ENCODE measurements at places on chromosomes 1 and 21.
A peak's percentile ranks its signal among the peaks of the same experiment; 100 is the strongest.

- DNase-seq, result no peak
These were observed 6.5 kb upstream of the TRAPPC10 start for GRCh38 chr21:44005593-44005992.

DNA sequence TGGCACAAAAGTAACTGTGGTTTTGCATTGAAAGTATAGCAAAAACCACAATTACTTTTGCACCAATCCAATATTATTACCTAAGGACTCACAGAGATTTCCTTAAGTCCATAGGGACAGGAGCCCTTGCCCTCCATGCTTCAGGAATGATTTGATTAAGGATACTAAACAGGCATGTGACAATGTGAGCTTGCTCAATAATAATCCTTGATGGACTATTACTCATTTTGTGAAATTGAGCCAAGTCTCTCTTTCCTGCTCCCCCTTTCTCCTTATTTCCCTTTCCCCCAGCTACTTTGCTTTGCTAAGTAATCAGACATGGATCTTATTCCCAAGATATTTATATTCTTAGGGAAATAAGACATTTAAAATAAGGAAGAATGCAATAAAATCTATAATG lies 21.6 kb upstream of the RGL1 start:
- DNase-seq, result no peak

GRCh38 chr1:192592517-192592916 lies 16.9 kb downstream of the RGS1 start:
- DNase-seq, result no peak

DNA sequence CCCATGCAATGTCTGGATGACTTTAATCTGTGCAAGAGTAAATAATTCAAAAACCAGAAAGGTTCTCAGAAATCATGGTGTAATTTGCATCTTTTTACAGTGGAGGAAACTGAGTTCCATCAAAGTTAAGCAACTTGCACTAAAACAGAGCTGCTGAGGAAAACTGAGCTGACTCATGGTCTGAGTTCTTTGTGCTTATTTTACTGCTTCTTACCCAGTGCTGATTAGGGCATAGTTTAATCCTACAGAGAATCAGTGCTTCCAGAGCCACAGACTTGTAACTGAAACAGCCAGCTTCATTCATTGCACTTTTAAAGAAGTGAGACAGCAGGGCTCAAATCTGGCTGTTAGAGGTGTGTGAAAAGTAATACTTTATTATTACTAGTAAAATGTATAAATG lies 10.9 kb upstream of the RWDD3 start:
- peak; percentile 7 for DNase-seq

GRCh38 chr1:9194024-9194423 lies 40.5 kb upstream of the H6PD start:
- DNase-seq, result no peak

- DNase-seq, result peak; percentile 74
These were observed at the start of gene ZBTB18 for GRCh38 chr1:244050835-244051444. Gene ZBTB18, plus strand, starts transcription at chr1:244051283. Its CDS starts 149 bp downstream, at chr1:244051432.

GRCh38 chr1:64923294-64923718 lies 43.0 kb downstream of the JAK1 start:
- no peak for DNase-seq

GRCh38 chr1:75794382-75794781 lies 2.3 kb upstream of the MSH4 start:
- DNase-seq, result no peak

DNA sequence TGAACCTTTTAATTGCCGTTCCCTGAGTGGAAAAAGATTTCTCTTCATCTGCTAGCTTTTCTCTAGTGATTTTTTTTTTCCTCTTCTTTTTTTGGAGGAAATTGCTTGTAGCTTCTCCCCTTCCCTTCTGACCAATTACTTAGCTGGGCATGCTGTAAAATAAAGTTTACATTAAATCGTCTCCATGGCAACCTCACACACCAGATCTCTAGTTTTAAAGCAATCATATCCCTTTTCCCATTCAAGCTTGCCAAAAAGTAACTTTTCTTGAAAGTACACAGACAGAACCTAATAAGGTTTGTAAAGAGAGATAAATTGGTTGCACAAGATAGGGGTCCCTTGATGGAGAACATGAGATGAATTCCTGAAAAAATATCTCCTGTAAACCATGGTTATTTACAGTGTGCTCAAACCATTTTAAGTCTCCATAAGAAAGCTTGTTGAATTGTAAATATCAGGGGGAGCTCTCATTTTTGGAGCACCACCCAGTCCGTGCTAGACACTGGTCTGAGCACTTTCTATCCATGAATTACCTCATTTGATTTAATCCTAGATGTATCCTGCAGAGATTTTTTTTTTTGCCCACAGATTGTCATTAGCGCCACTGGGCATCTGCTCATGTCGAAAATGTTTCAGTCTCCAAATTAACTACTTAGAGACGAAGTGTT lies 32.6 kb upstream of the HTR1D start:
- DNase-seq, result no peak

GRCh38 chr1:223183268-223183862 lies 40.3 kb upstream of the TLR5 start:
- DNase-seq, result no peak

DNA sequence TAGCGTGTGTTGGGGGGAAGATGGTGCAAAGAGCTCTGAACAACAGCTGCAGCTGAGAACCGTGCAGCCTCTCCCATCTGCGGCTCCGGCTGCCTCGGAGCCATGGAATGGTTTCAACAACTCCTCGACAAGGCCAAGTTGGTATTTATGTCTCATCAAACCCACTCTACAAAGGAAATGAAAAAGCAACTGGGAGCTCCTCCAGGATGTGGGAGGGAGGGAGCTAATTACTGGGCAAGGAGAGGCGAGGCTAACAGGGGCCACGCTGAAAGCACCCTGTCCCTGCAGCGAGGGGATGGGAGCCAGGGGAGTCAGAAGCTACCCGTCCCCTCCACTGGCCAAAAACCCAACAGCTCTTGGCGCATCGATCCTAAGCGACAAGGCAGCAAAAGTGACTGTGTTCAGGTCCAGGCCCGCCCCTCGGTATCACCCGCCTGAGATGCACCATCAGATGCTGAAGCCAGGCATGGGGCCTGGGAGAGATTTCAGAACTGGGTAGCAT lies 63.1 kb downstream of the ACOT7 start:
- no peak for DNase-seq

DNA sequence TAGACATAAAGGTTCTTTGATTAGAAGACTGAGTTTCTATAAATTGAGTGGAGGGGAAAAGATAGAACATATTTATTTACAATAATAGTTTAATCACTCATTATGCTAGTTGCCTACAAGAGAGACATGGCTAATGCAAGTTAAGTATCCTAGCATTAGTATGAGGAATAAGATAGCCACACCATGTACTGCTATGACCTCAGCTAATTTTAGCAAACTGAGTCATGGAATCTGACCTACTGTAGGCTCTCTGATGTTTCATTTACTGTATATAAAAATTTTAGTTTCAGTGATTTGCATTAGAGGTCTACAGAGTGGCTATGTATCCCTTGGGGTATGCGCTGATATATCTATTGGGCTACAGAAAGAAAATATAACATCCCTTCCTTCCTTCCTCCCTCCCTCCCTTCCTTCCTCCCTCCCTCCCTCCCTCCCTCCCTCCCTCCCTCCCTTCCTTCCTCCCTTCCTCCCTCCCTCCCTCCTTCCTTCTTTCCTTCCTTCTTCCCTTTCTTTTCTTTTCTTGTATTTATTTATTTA lies 5.8 kb downstream of the AGL start:
- DNase-seq, result no peak

DNA sequence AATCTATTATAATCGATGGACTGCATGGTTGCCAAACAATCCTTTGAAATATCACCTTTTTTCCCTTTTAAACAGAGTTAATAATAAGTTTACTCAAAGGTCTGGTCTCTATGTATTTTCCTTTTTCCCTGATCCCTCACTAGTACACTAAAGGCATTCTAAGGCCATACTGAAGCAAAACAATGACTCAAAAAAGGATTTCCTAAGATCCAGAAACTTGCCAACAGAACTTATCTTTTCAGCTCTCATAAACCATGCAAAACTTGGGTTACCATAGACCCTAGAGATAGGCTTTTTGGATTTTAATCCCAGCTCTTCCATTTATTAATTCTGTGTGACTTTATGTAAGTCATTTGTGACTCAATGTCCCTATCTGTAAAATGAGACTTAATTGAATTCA lies 77.1 kb downstream of the IFI44 start:
- no peak for DNase-seq

DNA sequence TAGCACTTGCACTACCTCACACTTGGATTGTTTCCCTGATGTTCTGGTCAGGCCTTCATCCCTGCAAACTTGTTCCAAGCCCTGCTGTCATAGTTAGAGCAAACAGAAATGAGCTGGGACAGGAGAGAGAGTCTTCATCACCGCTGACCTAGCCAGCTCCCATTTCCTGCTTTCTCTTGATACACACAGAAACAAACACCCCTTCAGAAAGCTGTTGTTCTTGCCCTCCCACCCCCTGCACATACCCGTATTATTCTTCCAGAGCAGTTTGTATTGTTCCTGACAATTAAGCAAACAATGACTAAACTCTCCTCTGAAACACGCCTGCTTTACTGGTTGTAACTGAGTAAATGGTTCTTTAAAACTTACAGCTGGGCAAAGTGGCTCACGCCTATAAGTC lies 2.9 kb upstream of the SYT2 start:
- DNase-seq, result no peak

DNA sequence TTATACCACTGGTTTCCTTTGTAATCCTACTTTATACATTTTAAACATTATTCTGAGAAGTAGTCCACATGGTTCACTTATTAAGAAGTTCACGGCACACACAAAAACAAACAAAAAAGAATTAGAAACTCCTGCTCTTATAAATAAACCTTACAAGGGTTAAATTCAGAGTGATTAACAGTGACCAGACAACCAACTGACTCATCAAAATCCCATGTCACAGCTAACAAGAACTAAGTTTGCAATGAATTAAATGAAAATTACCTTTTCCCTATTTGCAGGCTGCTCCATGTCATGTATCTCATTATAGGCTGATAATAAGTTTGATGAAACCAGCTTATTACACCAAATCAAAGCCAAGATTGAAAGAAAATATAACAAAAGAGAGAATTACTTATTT lies 77.5 kb downstream of the PUM1 start:
- DNase-seq, result no peak

DNA sequence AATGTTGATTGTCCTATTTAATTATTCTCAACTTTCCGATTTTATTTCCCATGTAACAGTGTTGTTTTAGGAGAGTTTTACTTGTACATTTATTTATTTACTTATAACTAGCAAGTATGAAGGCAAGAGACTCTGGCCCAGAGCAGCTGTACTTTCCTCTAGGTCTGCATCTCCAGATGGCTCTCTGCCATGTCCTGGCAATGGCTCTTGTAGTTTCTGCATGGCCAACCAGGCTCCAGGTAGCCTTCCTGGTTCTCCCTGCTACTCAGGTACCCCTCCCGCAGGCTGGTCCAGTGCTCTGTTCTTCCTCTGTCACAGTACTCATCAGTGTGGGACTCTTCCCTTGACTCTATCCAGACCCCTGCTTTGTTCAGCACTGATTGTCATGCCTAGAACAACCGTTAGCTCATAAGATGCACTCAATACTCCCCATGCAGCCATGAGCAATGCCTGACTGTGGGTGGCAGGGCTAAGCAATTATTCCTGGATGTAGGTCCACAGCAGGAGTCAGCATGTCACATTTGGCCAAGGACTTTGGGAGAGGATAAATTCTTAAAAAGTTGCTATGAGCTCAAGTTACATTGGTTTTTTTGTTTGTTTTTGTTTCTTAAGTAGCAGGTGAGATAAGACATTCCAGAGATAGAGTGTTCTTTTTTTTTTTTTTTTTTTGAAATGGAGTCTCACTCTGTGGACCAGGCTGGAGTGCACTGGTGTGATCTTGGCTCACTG lies 10.9 kb upstream of the IL20 start:
- DNase-seq, result no peak

DNA sequence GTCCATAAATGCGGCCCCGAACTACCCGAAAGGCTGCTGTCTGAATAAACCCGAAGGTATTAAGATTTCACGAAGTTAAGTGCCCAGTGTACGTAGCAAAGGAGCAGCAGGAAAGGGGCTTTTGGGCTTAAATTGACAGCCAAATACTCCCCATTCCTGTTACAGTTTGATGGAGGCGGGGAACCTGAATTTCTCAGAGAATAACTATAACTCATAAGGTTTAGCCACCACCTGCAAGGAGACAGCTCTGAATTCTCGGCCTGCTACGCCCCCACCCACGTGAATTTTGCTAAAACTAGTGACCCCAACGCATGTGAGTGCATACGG lies 5.2 kb downstream of the GFI1 start:
- DNase-seq, result no peak

DNA sequence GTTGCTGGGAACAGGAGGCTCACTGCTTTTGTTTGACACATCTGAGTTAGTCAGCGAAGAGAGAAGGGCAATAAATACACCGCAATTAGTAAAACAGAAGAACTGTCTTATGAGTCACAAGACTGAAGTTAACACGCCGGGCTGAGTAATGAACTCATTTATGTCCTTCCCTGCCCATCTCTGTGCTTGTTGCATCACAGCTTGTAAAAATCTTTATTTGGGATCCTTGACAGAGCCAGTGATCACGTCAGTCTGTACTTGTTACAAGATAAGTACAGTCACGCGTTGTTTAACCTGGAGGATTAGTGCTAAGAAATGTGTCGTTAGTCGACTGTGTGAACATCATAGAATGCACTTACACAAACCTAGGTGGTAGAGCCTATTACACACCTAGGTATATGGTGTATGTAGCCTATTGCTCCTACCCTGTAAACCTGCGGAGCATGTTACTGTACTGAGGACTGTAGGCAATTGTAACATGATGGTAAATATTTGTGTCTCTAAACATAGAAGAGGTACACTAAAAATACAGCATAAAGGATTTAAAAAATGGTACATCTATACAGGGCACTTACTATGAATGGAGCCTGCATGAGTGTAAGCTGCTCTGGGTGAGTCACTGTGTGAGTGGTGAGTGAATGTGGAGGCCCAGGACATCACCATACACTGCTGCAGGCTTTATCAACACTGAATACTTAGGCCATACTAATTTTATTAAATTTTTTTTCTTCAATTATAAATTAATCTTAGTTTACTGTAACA lies 272.2 kb downstream of the TNR start:
- DNase-seq, result no peak

DNA sequence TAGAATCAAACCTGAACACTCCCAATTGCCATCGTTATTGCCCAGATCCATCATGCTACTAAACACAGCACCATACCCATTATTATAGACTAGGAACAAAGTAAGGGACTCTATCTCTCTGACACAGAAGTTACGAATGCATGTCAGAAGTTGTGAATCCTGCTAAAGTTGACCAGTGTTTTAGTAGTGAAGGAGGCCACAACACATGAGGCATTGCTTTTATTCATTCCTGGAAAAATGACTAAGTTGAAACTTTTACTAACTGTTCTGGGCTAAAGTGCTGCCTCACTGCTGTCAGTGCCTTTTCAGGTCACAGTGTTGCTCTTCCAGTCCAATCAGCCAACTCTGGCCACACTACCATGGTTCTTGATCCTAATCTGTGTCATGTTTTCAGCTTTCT lies 911.1 kb downstream of the TTLL7 start:
- DNase-seq, result no peak

GRCh38 chr1:54219688-54220003 lies 19.7 kb downstream of the MRPL37 start:
- DNase-seq, result no peak

Data from ACHN (cell line).